ENCODE measurements at places on chromosomes 11 and 22.

- DNase-seq: no peak
Measured at GRCh38 chr22:37237371-37238268, 6.4 kb downstream of the RAC2 start.

DNA sequence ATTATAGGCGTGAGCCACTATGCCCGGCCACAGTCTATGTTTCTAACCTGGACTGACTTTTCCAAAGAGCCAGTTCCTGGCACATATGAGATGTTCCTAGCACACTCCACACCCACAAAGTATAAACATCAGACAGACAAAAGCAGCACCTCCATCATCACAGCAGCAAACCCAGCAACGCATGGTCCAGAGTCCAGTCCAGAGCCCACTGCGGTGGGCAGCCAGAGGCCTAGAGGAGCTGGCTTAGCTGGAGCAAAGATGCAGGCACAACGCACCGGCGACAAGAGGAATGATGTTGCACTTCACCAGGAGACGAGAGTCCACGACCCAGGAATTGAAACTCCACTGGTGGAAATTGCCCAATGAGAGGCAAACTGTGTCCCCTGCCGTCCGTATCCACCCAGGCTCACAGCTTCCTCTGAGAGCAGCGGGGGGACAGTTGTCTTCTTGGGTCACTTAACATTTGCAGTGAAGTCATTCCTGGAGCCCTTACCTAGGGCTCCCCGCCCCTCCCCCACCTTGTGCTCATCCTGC is 36.6 kb downstream of the RPS6KA4 start:
- DNase-seq: no peak

DNA sequence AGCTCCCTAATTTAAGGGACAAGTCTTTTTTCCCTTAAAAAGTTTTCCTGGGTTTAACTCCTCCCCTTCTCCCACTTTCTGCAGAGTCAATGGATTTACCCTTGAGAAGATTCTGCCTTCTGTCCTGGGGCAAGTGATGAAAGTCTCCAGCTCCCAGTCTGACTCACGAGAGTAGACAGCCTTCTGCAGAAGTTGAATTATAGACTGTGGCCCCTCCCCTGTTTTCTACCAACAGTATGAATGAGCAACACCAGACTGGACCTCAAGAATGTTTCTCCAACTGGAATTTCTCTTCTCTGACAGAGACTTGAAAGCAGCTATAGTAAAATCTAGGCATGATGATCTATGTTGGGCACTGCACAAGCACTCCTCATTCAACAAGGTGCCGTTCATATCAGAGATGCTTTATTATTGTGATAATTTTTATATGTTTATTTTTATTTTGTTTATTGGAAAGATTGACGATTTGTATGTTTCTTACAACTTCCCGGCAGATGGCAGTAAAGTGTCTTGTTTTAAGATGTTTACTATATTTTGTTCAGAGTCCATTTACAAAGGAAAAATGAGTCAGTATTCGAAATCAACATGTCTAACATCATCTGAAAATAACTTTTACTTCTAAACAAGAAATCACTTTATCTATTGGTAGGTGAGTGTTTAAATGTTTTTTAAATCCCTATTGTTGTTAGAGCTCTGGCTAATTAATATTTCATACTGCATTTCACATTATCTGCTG is 56.6 kb downstream of the LMO2 start:
- peak; percentile 67 for DNase-seq

DNA sequence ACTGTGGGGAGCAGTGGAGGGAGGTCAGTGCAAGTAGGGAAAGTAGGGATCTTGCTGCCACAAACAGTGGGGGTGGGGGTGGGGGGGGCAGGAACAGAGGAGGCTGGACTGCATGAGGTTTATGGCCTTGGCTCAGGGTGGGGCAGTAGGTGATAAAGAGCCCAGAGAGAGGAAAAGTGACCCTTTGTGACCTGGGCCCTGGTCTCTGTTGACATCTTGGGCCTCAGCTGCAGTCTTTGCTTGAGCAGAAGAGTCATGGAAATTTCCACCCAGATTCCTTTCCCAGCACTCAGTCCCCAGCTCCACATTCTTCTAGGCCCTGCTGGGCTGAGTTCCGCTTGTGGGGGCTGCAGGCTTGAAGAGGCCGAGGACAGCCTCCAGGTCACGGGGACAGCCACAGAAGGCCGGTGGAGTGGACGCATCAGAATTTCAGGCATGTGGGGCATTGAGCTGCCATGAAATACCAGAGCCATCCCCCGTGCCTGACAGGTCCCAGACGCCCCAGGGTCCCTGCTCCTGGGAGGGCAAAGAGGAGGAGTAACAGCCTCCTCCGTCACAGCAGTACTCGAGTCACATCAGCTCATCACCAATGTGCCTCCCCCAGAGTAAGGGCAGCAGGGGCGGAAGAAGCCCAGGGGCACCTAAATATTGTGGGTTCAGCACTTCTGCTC is 9.7 kb upstream of the MALAT1 start:
- no peak for DNase-seq

DNA sequence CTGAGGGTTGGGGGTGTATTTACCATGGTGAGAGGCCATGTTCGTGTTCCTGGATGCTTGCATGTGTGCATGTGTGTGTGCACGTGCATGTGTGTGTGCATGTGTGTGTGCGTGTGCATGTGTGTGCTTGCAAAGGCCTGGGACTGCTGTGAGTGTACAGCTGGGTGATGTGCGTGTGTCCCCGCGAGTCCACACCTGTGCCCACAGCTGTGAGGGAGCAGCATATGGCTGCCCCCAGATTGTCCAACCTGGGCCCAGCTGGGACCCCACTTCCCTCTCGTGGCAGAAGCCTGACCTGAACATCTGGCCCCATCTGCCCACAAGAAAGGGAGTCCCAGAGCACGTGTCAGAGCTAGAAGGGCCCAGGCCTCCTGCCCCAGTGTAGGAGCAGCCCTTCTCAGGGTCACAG is 8.4 kb upstream of the CD248 start:
- peak; percentile 45 for DNase-seq

GRCh38 chr11:97111559-97111958 is 721.7 kb downstream of the JRKL start:
- no peak for DNase-seq

DNA sequence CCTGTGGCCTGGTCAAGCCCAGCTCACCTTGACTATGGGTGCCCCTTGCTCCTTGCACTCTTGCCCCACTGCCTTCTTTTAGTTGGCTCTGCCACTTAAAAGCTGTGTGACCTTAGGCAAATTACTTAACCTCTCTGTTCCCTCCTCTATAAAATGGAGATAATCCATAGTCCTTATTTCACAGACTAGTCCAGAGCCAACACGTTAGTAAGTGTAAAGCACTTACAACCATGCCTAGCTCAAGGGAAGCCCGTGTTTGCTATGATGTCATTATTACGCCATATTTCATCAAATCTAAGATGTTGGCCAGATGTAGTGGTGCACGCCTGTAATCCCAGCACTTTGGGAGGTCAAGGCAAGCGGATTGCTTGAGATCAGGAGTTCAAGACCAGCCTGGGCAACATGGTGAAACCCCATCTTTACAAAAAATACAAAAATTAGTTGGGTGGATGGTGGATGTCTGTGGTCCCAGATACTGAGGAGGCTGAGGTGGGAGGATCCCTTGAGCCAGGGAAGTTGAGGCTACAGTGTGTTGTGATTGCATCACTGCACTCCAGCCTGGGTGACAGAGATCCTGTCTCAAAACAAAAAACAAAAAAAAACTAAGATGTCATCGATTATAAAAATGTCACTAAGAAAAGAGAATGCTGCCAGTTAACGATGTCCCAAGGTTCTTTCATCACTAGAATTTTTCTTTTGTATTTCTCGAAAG is 2.3 kb upstream of the CCDC88B start:
- no peak for DNase-seq

DNA sequence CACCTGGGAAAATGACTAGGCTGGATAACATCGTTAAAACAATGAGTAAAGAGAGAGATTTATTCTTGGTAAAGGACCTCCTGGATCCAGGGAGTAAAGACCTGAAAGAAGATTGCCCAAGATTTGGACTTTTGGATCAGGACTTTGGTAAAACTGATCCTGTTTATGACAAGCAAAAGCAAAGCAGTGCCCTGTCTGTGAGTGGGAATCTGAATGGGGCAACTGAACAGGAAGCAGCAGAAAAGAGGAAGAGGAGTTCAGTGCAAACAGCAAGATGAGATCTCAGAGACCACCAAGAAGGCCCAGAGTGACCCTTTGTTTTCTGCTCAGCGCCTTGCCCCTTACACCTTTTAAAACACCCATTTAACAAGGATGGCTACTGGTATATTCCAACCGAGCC is 122.0 kb downstream of the VPREB1 start:
- peak; percentile 28 for DNase-seq

DNA sequence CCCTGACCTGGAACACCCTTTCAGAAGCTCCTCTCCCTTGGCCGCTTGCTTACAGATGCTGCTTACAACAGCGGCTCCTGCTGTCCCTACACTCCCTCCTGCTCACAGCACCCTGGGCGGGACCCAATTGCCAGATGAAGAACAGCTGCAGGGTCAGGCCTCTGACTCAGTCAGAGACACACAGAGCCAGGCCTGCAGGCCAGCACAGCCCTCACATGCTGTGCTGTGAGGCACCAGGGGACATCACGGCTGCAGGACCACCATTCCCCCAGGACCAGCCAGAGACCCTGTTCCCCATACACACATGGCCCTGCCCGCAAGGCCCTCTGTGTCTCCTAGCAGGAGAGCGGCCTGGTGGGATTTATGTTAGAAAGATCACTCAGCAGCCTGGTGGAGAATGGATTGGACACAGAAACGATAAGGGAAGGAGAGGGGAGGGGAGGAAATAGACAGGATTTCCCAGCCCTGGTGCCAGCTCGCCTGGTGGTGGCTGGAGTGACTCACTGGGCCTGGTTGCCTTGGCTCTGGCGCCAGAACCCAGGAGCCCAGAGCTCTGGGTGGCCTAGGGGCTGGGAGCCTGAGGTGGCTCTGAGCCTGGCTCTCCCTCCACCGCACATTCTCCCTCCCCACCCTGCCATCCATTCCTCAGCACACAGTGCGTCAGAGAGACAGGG is 6.7 kb downstream of the CAPN5 start:
- DNase-seq: peak; percentile 54

DNA sequence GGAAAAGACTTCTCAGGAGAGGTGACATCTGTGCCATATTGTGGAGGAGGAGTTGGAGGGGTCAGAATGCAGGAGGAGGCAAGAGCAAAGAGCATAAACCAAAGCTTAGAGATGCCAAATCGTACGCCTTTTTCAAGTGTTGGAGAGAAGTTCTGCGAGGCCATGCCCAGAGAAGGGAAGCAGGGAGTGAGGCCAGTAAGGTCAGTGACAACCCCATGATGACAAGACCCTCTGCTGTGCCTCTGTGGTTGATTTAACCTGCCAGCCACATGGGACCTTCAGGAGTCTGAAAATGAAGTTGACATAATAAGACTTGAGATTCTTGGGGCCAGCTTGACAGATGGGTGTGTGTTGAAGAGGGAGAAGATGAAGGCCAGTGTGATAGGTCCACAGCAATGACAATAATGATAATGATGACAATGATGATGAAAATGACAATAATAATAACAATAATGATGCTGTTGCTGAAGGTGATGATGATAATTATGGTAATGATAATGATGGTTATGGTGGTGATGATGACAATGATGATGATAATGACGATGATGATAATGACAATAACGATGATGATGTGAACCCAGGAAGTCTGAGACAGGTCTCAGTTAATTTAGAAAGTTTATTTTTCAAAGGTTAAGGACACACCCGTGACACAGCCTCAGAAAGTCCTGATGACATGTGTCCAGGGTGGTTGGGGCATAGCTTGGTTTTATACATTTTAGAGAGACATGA is 152.6 kb upstream of the B3GAT1 start:
- no peak for DNase-seq

DNA sequence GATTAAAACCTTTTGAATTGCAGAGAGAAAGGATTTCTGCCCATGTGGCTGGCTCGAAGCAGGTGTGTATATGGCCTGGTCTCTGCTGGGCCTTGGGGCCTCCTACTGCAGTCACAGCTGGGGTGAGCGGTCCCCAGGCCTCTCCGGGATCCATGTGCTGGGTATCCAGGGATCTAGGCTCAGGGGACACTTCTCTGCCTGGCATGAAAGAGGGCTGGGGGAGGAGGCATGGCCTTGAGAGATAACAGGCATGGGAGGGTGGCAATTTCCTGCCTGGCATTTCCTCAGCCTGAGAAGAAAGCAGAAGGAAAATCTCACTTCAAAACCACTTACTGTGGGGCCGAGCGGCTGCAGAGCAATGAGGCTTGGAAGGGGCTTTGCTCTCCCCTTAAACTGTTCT is 20.3 kb upstream of the PARVG start:
- DNase-seq: peak; percentile 84

DNA sequence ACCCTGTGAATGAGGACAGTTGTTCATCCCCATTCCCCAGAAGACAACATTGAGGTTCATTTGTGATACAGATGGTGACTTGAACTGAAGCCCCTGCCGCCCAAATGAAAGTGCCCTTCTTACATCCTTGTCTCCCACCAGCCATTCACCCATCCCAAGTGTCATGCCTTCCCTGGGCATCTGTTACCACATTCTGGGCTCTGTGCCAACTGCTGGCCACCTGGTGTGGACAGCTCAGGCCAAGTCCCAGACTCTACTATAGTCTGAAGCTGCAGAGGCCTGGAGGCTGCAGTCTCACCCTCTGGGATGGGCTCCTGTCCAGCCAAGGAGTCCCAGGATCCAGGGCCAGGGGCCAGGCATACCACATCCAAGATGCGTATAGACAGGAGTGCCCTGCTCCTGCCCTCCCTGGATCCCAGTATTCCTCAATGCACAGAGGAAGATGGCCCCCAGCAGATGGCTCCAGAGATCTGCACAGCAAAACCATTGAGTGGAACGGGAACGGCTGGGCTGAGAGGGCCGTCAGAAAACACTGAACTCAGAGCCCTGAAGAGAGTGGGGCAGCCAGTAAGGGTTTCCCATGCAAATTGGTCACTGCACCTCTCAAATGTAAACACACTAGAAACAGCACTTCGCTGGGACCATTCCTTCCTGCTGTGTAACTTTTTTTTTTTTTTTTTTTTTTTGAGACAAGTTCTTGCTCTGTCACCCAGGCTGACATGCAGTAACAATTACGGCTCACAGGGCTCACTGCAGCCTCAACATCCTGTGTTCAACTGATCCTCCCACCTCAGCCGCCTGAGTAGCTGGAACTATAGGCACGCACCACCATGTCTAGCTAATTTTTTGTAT is 22.8 kb downstream of the ARRB1 start:
- peak; percentile 93 for DNase-seq

- no peak for DNase-seq
Measured at GRCh38 chr11:43948341-43949225, 6.1 kb downstream of the C11orf96 start.

DNA sequence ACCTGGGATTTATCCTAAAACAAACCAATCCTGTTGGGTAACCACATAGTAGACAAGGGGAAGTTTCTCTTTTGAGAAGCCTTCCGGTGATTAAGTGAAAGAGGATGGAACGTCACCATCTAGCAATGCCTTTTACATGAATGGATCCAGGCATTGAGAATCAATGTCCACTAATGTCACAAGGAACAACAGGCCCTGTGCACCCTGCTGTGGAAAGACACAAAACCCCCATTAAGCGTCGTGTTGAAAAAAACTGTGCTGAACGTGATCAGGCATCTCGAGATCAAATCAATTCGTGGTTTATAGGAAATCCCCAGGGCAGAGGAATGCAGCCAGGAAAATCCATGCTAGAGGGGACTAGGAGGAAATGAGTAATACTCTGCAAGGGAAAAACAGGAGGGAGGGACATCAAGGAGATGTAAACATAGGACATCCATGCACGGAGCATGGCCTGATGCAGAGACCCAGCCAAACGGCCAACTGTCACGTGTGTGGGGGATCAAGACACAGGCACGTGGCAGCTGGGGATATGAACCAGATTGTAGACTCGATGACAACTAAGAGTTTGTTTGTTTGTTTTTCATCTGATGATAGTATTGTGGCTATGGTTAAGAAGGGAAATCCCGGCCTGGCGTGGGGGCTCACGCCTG is 38.6 kb upstream of the CARS1 start:
- DNase-seq: no peak
